ENCODE measurements at places on chromosomes 3 and 15.

DNA sequence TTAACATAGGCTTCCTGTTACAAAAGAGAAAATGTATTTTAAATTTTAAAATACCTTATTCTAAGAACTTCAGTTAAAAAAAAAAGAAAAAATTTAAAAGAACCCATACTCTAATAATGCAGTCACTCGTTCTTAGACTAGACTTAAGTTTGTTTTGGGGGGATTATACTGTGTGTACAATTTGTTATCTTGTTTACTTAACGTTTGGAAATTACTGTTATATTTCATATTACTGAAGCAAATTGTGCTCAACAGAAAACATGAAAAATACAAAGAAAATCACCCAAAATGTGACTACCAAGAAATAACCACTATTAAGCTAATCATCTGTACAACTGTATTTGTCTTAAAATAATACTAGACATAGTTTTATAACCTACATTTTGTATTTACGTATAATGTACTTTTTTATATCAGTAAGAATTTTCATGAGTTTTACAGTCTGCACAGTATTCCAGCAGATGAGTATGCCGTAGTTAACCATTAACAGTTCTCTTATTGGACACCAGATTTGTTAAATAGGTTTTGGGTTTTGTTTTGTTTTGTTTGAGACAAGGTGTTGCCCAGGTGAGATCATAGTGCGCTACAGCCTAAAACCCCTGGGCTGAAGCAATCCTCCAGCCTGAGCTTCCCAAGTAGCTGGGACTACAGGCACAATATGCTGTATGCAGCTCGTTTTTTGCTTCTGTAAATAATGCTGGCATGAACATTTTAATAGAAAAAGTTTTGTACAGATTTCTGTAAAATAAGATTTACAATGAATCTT, 88.8 kb upstream of the CHD2 start:
- no peak for DNase-seq

GRCh38 chr3:38165722-38166387, 518 bp downstream of the OXSR1 start:
- no peak for DNase-seq

DNA sequence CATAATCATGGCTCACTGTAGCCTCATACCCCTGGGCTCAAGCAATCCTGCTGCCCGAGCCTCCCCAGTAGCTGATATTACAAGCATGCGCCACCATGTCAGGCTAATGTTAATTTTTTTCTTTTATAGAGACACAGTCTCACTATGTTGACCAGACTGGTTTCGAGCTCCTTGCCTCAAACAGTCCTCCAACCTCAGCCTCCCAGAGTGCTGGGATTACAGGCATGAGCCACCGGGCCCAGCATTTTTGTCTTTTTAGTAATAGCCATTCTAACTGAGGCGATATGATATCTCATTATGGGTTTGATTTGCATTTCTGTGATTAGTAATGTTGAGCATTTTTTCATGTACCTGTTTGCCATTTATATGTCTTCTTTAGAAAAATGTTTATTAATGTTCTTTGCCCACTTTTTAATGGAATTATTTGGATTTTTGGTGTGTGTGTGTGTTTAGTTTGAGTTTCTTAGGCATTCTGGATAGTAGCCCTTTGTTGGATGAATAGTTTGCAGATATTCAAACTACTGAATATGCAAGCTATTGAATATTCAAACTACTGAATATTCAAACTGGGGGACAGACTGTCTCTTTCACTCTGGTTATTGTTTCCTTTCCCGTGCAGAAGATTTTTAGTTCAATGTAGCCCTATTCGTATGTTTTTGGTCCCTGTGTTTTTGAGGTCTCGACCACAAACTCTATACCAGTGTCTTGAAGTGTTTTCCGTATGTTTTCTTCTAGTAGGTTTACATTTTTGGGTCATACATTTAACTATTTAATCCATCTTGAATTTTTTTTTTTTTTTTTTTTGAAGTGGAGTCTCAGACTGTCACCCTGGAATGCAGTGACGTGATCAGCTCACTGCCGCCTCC, 39.2 kb downstream of the CCDC66 start:
- DNase-seq = no peak

DNA sequence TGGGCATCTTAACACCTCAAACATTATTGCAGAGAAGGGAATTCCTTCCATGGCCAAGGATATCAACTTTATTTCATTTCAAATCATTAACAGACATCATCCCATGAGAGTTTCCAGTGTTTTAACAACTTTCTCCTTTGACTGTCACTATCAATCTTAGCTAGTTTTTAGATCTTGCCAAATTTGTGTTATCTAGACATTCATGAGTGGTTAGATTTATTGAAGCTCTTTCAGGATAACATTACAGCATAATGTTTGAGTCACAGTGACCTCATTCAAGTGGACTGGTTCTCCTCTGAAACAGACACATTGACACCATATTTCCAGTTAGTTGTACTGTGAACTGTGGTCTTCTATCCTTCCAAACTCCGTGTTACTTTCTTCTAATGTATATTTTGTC, 8.6 kb upstream of the TNFAIP8L3 start:
- DNase-seq = no peak

GRCh38 chr15:69760890-69761568, 308.4 kb downstream of the RPLP1 start:
- no peak for DNase-seq

- no peak for DNase-seq
Observed at GRCh38 chr3:106333911-106334618, 465.3 kb upstream of the CBLB start.

GRCh38 chr15:89201465-89202005, 19.8 kb downstream of the RLBP1 start:
- DNase-seq = no peak

GRCh38 chr3:141686466-141687291, 51.4 kb upstream of the RNF7 start:
- DNase-seq = no peak

- no peak for DNase-seq
Observed at GRCh38 chr3:115975353-115975752, 352.0 kb downstream of the GAP43 start.

- no peak for DNase-seq
Observed at GRCh38 chr15:50452927-50453326, 28.7 kb downstream of the USP8 start.

GRCh38 chr3:69823743-69824142, 84.5 kb downstream of the MITF start:
- no peak for DNase-seq

DNA sequence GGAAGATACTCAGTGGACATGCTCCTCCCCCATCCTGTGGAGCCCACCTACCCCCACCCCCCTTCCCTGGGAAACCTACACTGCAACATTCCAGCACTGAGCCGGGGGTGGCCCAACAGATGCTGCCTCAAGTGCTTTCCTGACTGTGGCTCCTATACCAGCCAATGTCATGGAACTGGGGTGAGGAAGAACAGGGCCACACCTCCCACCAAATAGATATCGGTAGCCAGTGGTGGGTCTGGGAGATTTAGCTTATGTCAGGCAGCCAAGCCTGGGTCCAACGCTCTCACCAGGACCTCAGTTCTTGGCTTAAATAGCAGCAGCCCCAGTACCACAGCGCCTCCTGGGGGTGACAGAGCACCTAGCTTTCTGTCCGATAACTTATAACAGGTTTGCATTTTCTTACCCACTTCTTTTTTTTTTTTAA, 30.3 kb downstream of the CDC25A start:
- peak; percentile 13 for DNase-seq

All from activated CD8-positive, alpha-beta memory T cell treated with anti-CD3 and anti-CD28 coated beads for 48 hours (primary cell).